ENCODE measurements at places on chromosomes 11 and 22.
A peak's percentile ranks its signal among the peaks of the same experiment; 100 is the strongest.

- DNase-seq, result no peak
Measured at GRCh38 chr11:117183724-117184349, 5.3 kb downstream of the SIDT2 start.

DNA sequence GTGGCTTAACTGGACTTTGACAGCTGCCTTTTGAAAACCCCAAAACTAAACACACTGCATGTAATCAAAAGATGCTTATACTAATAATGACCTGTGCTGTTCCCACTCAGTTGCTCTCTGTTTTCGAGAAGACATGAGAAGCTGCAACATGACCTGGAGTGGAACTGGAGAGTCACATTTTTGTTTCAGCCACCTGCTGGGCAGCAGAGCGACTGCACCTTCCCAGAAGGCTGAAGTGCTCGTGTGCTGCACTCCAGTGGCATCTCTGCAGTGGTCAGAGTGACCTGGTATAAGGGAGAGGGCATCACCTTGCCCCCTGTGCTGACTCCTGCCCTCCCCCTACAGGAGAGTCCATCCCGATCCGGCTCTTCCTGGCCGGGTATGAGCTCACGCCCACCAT is 8.6 kb downstream of the THYN1 start:
- DNase-seq, result no peak

GRCh38 chr11:64745521-64746328 is 1.8 kb upstream of the RASGRP2 start:
- DNase-seq, result peak; percentile 75

GRCh38 chr11:74272276-74272675 is 39.2 kb downstream of the P4HA3 start:
- DNase-seq, result no peak

DNA sequence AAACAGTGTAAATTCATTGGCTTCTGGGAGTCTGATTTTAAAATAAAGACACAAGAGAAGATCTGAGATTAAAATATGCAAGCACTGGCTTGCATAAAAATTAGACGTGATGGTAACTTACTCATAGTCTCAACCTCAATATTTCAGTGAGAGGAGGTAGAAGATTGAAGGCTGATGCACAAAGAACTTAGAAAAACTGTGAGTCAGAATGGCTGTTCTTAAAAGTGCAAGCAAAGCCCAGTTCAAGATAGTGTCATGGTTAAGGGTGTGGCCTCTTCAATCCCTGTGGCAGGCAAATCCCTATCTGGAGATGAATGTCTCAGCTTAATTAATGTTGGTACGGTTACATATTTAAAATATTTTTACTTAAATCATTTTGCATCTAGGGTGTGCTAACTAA is 33.6 kb upstream of the FIBIN start:
- DNase-seq, result no peak

GRCh38 chr11:119100994-119101758 is 477 bp downstream of the DPAGT1 start:
- DNase-seq, result no peak

DNA sequence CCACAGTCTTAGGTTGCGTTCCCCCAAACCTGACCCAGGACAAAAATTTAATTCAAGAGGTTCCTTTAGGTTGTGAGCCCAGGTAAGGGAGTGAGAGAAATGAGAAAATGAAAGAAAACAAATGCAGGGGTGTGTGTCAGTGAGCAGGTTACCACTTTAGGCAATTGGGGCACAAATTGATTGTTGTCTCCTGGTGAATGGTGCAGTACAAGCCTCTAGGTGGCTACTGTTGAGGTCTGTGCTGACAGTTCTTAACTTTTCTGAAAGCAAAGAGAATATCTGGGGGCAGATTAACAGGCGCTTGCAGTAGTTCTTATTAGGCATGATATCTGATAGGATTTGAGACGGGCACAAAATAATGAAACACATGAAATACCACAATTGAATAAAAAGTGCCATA is 894.6 kb downstream of the FAM181B start:
- DNase-seq, result no peak

DNA sequence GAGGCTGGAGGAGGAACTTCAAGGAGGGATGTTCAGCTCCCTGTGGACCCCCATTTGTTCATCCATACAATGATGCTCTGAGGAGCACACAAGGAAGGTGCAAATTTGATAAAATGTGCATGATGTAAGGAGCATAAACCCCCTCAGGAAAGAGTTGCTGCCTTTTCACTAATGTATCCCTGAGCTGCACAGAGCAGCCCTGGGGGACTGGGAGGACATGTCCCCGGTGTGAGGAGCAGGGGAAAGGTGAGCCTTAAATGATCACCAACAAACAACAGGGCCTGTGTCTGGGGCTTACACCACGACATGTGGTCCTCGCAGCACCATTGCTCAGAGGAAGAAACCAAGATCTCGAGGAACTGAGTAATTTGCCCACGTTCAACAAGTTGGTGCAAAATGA is 3.5 kb upstream of the MAPK8IP2 start:
- no peak for DNase-seq

GRCh38 chr11:45651156-45651555 is 14.3 kb downstream of the CHST1 start:
- no peak for DNase-seq

GRCh38 chr11:56855217-56855616 is 106.7 kb upstream of the OR9G4 start:
- no peak for DNase-seq

DNA sequence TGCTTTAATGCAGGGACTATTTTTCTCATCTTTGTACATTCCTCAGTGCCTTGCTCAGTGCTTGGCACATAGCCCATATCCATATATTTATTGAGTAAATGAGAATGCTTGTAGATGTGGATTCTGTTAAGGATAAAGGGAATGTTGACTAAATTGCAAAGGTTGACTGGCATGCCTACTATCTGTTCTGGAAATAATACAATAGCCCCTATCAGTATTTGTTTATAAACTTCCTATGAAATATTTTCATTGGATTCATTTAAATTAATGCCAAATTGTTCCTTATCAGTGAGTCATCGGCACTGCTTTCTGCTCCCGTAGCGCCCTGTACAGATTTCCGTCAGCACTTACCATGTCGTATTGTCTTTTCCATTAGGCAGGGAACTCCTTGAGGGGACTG is 8.0 kb downstream of the RNF121 start:
- no peak for DNase-seq

DNA sequence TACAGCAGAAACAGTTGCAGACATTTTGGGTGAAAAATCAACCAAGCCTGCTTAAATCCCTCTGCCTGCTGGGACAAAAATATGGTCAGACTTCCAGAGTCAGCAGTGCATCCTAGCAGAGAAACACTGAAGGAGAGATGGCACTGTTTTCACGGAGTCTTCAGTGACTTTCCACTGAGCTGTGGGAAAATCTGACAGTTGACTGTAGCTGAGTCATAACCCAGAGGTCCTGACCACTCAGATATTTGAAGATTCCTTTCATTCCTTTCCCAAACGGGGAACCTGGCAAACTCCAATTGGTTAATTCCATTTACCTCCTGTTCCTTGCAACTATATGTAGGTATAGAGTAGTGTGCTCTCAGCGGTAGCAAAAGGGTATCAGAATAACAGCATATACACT is 20.9 kb upstream of the UPB1 start:
- no peak for DNase-seq

DNA sequence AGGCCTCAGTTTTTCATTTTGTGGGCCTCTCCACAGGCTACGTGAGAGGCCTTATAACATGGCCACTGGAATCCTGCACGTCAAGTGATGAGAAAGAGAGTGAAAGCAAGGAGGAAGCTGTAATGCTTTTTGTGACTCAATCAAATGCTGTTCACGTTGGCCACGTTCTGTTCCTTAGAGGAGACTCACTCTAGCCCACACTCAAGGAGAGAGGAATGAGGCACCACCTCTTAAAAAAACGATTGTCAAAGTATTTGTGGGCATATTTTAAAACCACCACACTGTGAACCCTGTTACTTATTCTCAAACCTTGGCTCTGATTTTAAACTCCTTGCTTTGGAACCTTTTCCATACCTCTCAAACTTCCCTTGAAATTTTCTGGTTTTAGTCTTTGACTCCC is 705.0 kb downstream of the NELL1 start:
- DNase-seq, result no peak

DNA sequence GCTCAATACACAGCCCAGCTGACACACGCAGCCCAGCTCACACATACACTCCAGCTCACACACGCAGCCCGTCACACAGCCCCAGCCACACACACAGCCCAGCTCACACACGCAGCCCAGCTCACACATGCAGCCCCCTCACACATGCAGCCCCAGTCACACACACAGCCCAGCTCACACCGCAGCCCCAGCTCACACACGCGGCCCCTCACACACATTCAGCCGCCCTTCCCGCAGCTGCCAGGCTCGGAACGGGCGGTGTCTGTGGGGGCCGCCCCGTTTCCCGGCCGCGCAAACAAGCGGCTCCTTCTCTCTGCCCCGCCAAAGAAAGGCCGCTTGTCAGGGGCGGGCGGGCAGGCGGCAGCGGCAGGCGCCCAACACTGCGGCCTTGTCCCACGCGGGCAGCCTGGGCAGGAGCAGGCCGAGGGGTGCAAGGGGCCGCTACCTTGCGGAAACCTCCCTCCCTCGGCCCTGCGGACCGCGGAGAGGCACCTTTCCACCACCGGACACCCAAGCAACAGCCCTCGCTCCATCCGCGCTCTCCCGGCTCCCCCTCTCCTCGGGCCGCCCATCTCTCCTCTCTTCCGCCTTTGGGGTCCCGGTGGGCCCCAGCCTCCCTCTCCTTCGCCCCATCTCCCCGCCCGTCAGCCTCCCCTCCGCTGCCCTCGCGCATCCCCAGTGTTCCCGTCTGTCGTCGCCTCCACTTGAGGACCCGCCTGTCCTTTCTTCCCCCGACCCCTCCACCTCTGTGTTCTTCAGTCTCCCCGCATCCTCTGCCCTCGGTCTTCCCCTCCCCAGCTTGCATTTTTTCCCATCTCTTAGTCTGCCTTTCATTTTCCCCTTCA is 2.2 kb downstream of the PHLDB1 start:
- DNase-seq, result no peak

DNA sequence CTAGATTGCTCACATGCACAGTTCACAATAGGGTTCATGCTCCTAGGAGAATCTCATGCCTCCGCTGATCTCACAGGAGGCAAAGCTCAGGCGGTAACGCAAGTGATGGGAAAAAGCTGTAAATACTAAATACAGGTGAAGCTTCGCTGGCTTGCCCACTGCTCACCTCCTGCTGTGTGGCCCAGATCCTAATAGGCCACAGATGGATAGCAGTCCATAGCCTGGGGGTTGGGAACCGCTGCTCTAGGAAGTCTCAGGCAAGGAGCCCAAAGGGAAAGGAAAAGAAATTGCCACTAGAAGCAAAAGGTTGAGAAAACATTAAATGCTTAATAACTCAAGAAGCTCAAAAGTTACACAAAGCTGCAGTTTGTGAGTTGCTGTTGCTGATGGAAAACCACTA is 3.2 kb upstream of the TRPC6 start:
- DNase-seq, result no peak

DNA sequence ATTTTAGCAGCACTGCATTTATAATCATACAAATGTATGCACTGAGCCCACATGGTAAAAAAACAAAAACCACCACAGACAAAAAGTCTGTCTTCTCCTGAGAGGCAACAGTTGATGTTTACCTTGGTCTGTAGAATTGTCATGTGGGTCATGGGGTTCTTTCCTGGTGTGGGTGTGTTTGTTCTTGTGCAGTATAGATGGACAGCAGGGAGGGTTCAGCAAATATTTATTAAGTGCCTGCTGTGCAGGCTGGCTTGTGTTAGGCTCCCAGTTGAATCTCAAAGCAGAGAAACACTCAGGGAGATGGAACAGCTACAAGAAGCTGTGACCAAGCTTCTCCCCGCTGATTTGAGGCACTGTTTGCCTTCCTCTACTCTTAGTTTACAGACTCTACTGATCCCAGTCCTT is 82.2 kb downstream of the PISD start:
- no peak for DNase-seq

- DNase-seq, result no peak
Measured at GRCh38 chr11:118100691-118101232, 14.0 kb upstream of the SMIM35 start.

- DNase-seq, result no peak
Measured at GRCh38 chr22:44965171-44965570, 44.6 kb downstream of the PHF21B start.

- DNase-seq, result no peak
Measured at GRCh38 chr11:66115638-66116301, 45.7 kb downstream of the PACS1 start.

GRCh38 chr11:12086271-12087074 is 23.9 kb upstream of the MICAL2 start:
- no peak for DNase-seq
